ENCODE measurements at places on chromosomes 4 and X.

GRCh38 chr4:86976801-86977485 is 42.1 kb downstream of the AFF1 start:
- DNase-seq = no peak

- no peak for DNase-seq
These were observed 3.1 kb downstream of the MID1IP1 start for GRCh38 chrX:38804432-38804681.

- no peak for DNase-seq
These were observed 4.3 kb upstream of the AADAT start for GRCh38 chr4:170093973-170094535.

DNA sequence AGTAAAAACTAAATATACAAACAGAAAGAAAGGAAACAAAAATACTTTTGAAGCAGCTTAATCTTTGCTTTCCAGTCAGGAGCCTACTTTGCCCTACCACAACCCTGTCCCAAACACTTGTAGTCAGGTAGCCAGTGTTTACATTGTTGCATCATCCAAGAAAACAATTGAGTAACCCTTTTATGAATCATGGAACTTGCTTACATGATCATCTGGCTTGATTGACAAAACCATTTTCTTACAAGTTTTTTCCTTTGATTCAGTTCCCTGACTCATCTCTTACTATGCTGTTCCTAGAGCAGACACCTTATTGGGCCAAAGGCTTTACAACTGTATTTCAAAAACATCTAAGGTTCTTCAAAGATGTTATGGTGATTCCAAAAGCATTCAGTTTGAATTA is 740.1 kb downstream of the KLHL13 start:
- DNase-seq = no peak

- DNase-seq = no peak
These were observed 120.8 kb upstream of the SFRP2 start for GRCh38 chr4:153909672-153910071.

DNA sequence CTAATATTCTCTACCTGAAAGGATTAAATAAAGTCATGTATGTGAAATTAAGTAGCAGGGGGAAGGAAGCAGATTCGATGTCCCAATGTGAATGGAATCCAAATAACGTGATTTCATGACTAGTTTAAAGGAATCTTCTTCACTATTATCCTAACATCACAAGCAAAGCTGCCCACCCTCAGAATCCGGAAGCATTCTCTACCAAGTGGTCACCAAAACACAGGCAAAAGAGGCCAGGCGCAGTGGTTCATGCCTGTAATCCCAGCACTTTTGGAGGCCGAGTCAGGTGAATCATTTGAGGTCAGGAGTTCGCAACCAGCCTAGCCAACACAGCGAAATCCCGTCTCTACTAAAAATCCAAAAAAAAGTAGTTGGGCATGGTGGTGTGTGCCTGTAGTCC is 212.9 kb downstream of the LDB2 start:
- no peak for DNase-seq

DNA sequence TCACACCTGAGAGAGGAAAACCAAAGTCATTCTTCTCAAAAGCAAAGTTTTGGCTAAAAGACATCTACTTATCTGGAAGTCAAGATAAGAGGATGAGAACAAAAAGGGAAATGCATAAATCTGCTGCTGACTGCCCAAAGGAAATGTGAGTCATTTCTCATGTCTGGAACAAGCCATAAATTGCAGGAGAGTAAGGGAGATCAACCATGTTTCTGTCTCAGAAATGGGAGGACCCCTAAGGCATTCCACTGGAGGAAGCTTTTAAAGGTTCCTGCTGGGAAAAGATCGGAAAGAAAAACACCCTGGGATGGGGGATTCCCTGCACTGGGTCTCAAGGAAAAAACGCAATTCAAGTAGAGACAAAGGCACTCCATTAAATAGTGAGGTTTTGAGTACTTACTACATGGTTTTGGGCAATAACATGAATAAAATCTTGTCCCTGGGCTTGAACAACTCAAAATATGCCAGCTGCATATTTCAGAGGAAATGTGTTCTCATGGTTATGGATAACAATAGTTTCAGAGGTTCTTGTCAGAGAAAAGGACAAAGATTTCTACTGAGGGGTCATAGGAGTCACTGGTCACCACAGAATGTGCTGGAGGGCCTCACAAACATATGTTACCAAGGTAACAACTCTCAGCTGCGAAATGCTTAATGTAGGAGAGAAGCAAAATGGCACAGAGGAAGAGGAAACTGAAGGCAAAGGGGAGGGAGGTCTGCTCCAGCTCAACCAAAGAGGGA is 19.3 kb downstream of the GPR143 start:
- DNase-seq = no peak

DNA sequence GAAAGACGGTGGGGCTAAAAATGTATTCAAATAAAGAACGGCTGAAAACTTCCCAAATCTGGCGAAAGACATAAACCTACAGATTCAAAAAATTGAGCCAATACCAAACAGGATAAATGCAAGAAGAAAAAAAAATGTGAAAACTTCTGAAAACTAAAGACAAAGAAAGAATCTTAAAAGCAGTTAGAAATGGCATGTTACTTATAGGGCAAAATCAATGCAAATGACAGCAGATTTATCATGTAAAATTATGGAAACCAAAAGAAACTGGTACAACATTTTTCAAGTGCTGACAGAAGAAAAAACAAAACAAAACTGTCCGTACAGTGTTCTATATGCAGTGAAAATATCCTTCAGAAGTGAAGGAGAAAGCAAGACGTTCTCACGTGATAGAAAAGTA is 239.0 kb downstream of the PDGFC start:
- DNase-seq = no peak

GRCh38 chr4:55291227-55291640 is 54.8 kb upstream of the SRD5A3 start:
- DNase-seq = no peak

DNA sequence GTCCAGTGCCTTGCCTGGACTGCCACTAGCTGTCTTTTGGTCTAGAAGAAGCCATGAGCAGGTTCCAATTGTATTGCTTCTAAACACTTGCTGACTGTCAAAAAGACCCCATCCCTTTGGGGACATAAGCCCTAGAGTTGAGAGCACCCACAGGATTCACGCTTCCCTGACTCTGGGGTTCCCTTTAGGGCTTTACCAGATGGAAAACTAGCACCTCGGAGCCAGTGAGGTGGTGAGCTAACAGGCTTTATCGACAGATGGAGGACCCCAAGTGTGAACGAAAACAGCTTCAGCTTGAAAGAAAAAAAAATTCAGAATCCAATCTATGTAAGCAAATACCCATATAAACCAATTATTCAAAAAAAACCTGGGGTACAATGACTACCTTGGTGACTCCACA is 90.8 kb downstream of the NAA11 start:
- no peak for DNase-seq

- no peak for DNase-seq
These were observed 41.4 kb upstream of the RASSF6 start for GRCh38 chr4:73661646-73662119.

DNA sequence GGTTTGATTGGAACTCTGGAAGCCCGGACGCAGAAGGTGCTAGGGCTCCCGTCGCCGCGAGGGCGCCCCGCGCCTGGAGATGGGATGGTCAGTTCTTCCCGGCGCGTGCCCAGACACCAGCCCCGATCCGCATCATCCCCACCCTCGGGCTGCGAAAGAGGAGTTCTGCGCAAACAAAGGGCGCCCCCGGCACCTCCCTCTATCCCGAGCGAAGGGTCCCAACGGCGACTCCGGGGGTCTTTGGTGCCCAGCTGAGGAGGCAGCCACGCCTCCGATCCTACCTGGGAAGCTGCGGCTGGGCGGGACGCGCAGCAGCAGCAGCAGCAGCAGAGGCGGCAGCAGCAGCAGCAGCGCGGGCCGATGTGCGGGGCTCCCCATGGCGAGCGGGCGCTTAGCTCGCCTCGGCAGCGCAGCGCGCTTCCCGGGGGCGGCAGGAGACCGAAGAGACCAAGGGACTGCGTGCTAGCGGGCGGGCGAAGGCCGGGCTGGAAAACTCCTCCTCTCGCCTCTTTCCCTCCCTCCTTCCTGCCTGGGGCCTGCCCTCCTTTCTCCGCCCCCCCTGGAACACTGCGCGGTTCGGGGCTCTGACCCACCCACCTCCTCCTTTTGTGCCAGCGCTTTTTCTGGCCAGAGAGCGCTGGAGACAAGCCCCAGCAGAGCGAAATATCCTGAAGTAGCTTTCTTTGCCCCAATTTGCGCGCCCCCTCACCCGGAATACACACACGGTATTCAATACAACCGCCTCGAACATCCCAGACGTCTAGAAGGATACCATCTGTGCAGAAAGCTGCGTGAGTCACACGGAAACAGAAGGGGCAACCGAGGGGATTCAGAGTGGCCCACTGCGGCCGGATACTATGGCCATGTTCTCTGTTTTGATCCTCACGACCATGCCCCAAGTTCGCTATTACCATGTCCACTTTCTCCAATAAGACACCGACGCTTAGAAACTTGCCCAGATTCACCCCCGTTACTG is at the start of gene SRPX:
Gene SRPX, minus strand, starts transcription at position 457 of the 976 bp plus-strand sequence. Its CDS starts 79 bp downstream, at position 378.
- DNase-seq = no peak

GRCh38 chr4:132227151-132227856 is 921.8 kb upstream of the PCDH10 start:
- no peak for DNase-seq

GRCh38 chr4:54940996-54941865 is 184.2 kb downstream of the KDR start:
- DNase-seq = no peak

DNA sequence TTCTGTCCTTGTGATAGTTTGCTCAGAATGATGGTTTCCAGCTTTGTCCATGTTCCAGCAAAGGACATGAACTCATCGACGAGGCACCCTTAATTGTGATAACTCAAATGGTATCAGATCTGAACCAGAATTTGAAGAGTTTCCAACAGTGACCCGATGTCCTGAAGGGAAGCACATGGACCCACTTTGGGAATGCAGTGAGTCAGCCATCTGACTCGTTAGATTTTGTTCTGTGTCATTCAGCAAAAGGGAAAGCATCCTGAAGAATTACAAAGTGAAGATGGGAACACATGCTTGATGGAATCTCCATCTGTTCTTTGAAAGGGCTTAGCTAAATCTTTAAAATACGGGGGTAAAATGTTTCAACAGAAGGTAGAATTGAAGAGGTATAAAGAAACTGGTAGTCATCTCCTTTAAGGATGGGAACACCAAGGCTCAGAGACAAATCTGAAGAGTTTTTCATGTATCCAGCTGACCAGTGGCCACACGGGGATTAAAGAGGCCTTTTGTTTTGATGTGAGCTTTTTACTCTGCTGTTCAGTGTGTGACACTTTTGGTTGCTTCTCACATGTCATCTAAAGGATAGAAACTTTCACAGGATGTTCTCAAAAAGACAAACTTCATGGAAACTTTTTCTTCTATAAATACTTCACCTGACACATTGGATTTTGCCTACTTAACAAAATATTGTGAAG is 393.8 kb downstream of the INPP4B start:
- no peak for DNase-seq

DNA sequence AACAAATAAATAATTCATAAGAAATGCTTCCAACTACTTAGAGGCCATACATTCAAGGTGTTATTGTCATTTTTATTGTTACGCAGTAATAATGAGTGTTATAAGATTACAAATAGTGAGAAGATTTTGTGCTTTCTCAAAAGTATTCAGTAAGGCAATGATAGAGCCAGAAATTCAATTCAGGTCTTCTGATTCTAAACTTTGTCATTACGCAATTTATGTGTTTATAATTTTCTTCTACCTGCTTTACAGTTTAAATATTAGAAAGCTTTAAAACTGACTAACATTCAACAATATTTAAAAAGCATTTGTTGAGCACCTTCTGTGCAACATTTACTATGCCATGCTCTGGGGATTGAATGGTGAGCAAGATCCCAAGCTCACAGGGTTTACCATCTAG is 183.4 kb upstream of the ETNPPL start:
- no peak for DNase-seq

DNA sequence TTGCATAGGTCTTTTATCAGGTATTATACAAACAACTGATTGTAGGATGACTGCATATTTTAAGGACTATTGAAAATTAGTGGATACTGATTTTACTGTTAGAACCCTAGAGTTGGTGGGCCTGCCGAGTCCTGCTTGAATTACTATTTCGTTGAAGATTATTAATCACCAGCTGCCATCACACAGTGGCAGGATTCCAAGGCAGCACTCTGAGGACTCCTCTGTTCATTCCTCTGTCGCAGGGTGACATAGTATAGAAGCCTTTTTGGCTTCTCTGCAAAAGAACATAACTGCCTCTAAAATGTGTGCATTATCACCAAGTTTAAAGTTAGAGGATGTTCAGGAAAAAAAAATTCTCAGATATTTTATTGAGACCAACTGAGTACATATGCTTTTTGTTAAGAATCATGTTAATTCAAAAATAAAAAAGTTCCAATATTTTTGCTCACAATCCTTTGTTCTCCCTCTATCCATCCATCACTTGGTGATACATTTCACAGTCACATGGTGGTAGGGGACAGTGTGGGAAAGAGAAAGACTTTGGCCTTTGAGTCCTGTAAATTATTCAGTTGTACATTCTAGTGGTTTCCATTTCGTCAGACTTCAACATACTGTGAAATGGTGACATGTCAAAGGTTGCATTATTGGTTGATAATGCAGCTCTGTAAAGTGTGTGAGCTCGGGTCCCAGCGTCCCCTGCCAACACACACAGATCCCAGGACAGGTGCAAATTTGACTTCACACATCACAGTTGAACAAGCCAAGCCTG is 332.5 kb downstream of the GRID2 start:
- no peak for DNase-seq

DNA sequence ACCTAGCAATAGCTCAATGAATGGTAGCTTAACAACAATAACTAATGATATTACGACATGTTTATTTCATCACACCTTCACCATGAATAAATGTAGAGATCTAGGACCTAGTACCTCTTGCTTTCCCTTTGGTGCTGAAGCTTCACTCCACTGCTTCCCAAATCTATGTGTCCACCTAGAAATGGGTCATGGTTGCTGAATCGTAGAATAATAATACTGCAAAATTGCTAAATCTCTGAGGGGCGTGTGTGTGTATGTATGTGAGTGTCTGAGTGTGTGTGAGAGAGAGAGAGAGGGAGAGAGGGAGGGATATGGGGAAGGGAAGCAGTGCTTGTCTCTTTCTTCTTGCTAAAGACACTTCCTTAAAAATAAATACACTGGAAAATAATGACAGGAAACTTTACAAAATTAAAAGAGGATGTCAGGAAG is 109.3 kb upstream of the BMP2K start:
- no peak for DNase-seq

DNA sequence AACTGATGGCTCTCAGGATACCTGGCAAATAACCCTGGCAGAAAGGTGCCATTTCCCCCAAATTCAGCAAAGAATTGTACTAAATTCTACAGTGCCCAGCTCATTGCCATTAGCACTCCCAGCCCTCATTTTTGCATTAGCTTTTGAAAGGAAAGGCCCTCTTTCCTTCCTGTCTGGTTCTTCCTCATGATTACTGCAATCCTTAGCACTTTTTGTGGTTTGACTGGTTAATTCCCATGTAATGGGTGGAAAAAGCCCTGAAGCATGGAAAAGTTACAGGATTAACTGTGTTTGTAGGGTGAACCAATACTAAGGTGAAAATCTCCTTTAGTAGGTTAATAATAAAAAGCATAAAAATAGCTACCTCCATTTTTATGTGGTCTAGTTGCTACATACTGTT is 139.5 kb downstream of the NPNT start:
- DNase-seq = no peak
